ENCODE measurements at places on chromosomes 3 and 15.

DNA sequence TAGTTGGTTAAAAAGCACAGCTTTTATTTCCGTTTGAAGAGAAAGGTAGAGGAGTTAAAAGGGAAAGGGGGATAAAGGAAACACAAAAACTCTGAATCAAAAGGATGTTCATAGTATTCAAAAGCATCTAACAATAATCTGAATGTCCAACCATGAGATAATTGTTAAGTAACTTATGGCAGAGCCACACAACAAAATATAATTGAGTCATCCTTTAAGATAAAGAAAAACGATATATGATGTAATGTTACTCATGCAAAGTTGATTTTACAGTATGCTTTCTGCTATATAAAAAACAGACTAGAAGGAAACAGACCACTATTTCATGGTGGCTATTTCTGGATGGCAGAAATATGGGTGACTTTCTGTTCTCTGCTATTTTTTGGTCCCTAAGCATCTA is 3.9 kb downstream of the XPC start:
- DNase-seq = peak; percentile 52

DNA sequence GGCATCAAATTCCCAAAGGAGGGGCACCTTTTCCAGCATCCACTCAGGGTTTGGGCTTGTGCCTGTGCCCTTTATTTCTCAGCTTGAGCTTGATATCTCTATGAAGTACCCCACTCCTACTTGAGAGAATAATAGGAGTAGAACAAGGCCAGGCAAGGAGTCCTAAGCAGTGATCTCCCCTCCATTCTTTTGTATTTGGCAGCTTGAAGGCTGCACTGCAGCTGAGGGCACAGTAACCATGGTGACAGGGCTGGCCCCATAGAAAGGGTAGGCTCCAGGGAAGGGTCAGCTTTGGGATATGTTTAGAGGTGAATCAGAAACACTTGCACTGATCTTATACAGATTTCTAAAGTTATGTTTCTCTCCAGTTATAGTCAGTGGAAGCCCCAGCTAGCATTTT is 145.4 kb upstream of the SLC24A5 start:
- no peak for DNase-seq

- DNase-seq = no peak
These were observed 76.2 kb upstream of the MELTF start for GRCh38 chr3:197105786-197106185.

GRCh38 chr3:146715170-146715569 is 110.0 kb upstream of the PLSCR5 start:
- DNase-seq = peak; percentile 50

DNA sequence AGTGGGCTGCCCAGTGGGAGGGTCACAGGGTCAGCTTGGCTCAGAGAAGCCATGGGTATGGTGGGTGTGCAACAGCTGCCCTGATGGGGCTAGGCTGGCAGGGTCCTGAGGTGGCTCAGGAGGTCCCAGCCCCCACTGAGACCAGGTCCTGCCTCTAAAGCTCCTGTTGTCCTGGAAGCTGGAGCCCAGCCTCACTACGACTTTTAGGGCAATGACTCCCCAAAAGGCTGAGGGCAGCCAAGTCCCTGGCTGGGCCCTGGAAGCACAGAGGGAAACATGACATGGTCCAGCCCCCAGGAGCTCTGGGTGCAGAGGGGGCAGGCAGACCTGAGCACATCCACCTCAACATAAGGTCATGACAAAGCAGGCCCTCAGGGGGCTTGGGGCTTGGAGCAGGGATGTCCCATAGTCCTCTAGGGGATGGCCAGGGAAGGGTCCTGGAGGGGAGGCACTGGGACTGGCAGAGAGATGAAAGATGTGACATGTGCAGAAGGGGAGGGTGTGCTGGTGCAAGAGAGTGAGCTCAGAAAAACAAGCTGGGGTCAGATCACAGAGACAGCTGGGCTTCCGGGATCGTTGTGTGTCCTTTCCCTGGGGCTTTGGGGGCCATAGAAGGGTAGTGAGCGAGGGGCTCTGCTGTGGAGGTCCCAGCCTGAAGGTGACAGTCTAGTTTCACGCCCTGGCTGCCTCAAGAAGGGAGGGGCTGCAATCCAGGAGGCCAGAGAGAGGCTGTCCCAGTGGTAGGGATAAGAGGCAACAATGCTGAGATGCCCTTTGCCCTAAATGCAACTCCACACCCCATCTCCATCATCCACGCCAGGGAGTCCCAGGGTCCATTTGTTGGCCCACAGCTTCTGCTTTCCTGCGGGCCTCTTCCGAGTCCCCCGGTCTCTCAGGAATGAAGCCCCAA is 639 bp upstream of the ITIH3 start:
- DNase-seq = no peak

DNA sequence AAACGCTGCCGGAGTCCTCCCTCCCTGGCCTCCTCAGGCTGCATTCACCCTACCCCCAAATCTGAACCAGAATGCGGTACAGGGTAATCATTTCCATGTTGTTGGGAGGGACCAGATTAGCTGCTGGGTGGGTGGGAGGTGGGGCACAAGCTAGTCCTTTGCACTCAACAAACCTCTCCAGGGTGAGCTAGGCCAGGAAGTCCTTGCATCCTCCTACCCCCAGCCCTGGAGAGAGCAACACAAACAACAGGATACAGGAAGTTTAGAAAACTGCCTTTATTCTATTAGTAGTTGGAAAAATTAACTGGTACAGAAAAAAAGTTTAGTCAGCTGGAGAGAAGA is 702 bp upstream of the GPX1 start:
- DNase-seq = no peak

DNA sequence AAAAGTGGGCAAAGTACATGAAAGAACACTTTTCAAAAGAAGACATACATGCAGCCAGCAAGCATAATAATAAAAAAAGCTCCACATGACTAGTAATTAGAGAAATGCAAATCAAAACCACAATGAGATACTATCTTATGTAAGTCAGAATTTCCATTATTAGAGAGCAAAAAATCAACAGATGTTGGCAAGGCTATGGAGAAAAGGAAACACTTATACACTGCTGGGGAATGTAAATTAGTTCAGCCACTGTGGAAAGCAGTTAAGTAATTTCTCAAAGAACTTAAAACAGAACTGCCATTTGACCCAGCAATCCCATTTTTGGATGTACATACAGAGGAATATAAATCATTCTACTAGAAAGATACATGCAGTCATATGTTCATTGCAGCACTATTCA is 360.7 kb downstream of the NSUN3 start:
- peak; percentile 13 for DNase-seq

All from GM23248 (cell line).